H54 (cell line): ENCODE measurements at places on chromosomes 2 and 18.

DNA sequence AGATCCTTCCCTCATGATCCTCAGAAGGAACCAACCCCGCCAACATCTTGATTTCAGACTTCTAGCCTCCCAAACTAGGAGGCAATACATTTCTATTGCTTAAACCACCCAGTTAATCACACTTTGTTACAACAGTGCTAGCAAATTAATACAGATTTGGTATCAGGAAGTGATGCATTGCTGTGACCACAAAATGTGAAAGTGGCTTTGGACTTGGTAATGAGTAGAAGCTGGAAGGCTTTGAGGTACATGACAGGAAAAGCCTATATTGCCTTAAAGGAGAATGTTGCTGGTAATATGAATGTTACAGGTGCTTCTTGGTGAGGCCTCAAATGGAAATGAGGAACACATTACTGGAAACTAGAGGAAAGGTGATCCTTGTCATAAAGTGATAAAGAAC is 260.3 kb downstream of the SATB2 start:
- DNase-seq: no peak

- no peak for DNase-seq
These were observed 800 bp downstream of the TTC21B start for GRCh38 chr2:165952741-165953211.

- no peak for DNase-seq
These were observed 124.7 kb downstream of the HDAC4 start for GRCh38 chr2:239275847-239276831.

DNA sequence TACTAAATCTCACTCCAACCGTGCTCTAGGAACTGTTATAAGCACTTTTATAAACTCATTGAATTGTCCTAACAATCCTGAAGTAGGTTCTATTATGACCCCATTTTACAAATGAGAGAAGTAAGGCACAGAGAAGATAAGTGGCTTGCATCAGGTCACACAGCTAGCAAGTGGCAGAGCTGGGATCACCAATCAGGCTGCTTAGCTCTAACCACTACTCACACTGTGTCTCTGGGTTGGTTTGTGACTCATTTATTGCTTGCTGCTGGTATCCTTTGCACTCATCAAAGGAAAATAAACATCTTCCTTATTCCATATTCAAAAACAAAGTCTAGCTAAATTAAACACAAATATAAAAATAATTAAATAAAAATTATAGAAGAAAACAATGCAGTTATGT is 42.5 kb upstream of the IL1R2 start:
- no peak for DNase-seq

GRCh38 chr2:146048141-146048540 is 1528.2 kb upstream of the ZEB2 start:
- no peak for DNase-seq

DNA sequence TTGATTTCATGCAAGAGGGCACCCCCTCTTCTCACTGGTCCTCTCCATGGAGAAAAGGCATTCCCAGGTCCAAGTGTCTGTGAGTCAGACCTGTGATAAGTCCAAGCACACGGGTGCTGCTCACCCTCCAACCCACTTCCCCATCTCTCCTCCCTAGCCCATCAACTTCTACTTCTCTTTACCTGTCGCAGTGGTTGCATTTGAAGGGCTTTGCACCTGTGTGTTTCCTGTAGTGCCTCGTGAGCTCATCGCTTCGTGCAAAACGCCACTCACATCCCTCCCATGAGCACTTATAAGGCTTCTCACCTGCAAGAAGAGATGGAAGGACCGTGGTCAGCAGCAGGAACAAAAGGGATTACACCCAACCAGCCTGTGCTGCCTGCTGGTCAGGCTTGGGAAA is 77.5 kb downstream of the KLF7 start:
- DNase-seq: no peak

GRCh38 chr18:76495435-76496193 is 572 bp upstream of the ZNF516 start:
- DNase-seq: no peak

DNA sequence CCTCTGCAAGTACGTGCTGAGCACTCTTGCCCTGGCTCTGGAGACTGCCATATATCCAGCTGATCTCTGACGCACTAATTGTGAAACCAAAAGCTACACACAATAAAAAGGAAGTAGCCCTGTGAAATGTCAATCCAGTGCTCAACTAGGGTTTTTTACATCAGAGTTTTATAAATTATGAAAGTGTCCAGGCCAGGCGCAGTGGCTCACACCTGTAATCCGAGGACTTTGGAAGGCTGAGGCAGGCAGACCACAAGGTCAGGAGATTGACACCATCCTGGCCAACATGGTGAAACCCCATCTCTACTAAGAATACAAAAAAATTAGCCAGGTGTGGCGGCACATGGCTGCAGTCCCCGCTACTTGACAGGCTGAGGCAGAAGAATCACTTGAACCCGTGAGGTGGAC is 24.5 kb upstream of the PEX13 start:
- DNase-seq: no peak

- no peak for DNase-seq
These were observed 227.7 kb downstream of the RND3 start for GRCh38 chr2:150259746-150260145.

DNA sequence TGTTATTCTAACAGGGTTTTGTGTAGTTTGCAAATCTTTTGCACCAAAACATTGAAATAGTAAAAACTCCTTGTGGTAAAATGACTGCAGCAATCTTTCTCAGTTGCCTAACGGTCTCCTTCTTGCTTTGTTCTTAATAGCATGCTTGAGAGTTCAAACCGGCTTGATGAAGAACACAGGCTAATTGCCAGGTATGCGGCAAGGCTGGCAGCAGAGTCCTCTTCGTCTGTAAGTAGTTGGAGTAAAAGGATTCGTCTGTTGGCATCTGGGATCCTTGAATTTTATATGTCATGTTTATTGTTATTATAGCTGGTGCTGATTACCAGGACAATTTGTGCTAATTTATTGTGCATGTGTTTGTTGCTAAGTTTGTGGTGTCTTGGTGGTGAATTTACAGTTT is 138.1 kb downstream of the DTNA start:
- no peak for DNase-seq

DNA sequence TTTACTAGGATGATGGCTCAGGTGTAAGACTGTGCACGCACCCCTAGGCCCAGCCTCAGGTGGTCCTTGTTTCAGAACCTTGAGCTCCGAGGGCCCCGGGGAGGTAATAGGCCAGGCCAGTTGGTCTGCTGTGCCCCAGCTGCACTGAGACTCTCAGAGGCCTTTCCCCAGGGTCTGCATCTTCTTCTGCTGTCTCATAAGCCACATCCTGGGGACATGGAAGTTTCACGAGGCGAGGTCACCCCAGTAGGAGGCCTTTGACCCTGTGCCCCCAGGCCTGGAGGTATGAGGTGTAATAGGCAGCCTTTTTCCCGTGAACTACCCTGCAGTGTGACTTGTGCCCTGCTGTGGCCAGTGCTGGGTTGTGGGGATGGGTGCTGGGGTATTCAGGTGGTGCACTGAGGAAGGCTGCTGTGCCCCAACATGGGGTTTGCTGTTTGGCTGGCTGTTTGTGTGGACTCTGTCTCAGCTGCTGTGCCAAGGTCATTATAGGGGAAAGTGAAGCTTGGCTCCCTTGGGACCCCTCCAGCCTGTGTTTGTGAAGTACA is 6.9 kb downstream of the OXER1 start:
- no peak for DNase-seq

- DNase-seq: no peak
These were observed 105.8 kb upstream of the COL5A2 start for GRCh38 chr2:189285349-189285748.

GRCh38 chr2:124875627-124876244 is 850.6 kb downstream of the CNTNAP5 start:
- no peak for DNase-seq

GRCh38 chr2:233429175-233429897 is 75.0 kb downstream of the DGKD start:
- no peak for DNase-seq

DNA sequence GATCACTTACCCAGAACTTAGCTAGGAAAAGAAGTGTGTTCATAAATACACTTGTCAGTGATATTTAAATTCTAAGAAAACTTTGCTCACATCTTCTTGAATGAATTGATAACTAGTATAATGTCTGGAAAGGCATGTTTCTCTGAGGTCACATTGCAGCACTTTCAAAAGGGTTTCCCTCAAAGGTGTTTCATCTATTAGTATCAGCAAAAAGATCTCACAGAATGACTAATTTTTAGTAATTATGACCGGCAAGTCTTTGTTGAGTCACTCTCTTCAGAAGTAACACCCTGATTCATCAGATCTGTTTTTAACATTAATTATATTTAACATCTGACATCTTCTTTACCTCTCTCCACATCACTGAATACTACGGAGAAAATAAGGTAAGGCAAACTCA is 222.3 kb downstream of the IKZF2 start:
- no peak for DNase-seq

- DNase-seq: no peak
These were observed 79.0 kb downstream of the CIB4 start for GRCh38 chr2:26561918-26562810.

- DNase-seq: no peak
These were observed 5.1 kb downstream of the PTPN4 start for GRCh38 chr2:119764832-119765231.

DNA sequence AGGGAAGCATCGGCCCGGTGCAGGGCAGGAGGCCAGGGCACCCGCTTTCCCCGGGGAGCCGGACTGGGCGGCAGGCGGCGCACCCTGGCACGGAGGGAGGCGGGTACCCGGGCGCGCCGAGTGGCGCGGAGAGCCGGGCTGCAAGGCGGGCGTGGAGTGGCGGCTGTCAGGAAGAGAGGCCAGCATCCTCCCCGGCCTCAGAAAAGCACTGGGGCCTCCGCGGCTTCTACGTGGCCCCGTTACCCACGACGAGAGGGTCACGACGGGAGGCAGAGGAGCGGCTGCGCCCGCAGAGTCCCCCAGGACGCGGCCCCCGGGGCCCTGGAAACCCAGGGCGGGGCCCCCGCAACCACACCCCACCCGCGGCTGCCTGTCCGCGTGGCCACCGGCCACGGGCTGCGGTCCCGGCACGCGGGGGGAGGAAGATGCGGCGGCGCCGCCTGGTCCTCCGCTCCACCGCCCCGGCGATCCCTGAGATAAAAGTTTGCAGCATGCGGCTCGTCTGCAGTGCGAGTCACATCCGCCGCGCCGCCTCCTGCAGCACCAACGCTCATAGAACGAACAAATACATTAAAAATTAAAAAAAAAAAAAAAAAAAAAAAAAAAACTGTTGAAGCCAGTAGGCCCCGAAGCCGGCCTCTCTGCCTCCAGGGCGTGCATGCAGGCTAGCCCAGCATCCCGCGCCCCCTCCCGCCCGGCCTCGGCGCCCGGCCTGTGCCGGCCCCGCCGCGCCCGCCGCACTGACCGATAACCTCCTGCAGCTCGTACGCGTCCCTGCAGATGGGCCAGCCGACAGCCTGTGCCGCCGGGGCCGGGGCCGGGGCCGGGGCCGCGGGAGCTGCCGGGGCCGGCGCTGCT is 683 bp downstream of the STK39 start:
- DNase-seq: peak; percentile 60

- DNase-seq: no peak
These were observed 120.4 kb downstream of the RNF152 start for GRCh38 chr18:61772293-61772848.

DNA sequence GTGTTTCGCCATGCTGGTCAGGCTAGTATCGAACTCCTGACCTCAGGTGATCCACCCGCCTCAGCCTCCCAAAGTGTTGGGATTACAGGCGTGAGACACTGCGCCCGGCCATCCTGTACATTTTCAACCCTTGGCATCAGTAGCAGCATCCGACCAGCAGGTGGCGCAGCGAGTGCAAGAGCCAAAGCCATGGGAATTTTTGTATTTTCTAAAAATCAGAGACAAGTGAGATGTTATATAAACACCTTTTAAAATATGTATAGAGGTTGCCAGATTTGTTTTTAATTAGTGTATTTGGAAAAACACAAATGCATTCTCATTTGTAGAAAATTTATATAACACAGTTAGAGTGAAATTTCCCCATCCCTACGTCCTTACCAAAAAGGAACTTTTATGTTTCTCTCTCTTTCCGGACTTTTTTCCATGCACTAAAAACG is 36.8 kb downstream of the MOGAT1 start:
- DNase-seq: no peak

GRCh38 chr18:57089702-57090101 is 57.2 kb upstream of the BOD1L2 start:
- DNase-seq: no peak

GRCh38 chr2:233818639-233819621 is 35.4 kb downstream of the HJURP start:
- DNase-seq: no peak

GRCh38 chr2:219997341-219997851 is 370.0 kb downstream of the SLC4A3 start:
- no peak for DNase-seq

DNA sequence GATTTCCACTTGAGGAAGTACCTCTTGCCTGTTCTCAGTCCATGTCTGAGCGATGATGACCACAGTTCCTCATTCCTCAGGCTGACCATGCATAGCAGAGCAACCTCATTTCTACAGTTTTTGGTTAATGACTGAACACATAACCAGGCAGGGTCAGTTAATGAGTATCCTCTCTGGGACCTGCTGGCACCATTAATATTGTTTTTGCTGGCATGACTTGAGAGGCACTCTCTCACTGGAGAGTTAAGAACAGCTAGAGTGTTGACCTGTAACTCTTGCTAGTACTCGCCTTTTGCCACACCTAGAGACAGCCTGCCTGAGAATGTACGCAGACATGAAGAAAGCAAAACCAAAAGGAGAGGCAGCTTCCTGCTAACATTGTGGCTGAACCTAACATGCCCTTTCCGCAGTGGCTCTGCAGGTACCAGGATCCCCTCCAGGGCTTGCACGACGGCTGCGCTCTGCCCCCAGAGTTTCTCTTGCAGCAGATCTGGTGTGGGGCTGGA is 23.9 kb downstream of the PECR start:
- DNase-seq: no peak

- DNase-seq: no peak
These were observed 615.5 kb upstream of the SETBP1 start for GRCh38 chr18:44065206-44065605.

DNA sequence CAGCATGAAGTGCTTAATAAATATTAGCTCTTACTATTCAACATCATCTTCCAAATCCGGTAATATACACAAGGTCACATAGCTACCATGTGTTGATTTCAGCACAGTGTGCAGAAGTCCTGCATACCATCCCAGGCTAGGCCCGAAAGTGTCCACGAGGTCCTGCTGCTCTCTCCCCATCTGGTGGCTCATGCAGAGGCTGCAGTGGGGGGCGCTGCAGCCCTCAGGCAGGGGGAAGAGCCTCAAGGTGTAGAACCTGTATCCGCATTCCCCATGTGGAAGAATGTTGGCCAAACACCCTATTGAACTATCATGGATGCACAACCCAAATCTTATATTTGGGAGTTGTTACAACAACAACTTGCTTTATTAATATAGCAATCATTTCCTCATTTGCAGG is 88.5 kb downstream of the ST6GAL2 start:
- DNase-seq: no peak

- no peak for DNase-seq
These were observed 803.6 kb upstream of the FANCL start for GRCh38 chr2:59044736-59045135.

GRCh38 chr2:127015106-127015910 is 91.6 kb downstream of the BIN1 start:
- DNase-seq: no peak

- no peak for DNase-seq
These were observed 1.2 kb downstream of the ME2 start for GRCh38 chr18:50880119-50880465.
